ENCODE measurements at places on chromosomes 4 and X.

DNA sequence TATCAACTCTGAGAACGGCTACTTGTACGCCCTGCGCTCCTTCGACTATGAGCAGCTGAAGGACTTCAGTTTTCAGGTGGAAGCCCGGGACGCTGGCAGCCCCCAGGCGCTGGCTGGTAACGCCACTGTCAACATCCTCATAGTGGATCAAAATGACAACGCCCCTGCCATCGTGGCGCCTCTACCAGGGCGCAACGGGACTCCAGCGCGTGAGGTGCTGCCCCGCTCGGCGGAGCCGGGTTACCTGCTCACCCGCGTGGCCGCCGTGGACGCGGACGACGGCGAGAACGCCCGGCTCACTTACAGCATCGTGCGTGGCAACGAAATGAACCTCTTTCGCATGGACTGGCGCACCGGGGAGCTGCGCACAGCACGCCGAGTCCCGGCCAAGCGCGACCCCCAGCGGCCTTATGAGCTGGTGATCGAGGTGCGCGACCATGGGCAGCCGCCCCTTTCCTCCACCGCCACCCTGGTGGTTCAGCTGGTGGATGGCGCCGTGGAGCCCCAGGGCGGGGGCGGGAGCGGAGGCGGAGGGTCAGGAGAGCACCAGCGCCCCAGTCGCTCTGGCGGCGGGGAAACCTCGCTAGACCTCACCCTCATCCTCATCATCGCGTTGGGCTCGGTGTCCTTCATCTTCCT lies 2.7 kb downstream of the PCDH10 start:
- peak; percentile 90 for DNase-seq

- peak; percentile 40 for DNase-seq
Measured at GRCh38 chr4:2977211-2978088, 14.1 kb downstream of the GRK4 start.

DNA sequence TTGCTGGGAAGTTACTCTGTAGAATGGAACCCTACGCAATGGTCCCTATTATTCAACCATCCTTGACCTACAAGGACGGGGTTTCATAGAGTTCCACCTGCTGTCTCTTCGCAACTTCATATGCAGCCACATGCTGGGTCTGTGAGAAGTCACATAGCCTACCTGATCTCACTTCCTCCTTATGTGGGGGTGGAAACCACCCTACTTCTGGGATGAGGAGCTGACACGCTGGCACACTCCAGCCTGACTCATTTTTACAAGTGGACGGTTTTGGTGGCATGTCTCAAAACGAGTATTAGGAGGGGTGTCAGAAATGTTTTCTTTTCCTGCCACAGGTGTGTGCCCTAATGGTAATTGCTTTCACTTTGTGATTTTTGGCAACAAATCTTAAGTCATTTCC lies 36.8 kb upstream of the ARSD start:
- DNase-seq = no peak

- DNase-seq = no peak
Measured at GRCh38 chr4:66972087-66972486, 573.2 kb downstream of the CENPC start.

DNA sequence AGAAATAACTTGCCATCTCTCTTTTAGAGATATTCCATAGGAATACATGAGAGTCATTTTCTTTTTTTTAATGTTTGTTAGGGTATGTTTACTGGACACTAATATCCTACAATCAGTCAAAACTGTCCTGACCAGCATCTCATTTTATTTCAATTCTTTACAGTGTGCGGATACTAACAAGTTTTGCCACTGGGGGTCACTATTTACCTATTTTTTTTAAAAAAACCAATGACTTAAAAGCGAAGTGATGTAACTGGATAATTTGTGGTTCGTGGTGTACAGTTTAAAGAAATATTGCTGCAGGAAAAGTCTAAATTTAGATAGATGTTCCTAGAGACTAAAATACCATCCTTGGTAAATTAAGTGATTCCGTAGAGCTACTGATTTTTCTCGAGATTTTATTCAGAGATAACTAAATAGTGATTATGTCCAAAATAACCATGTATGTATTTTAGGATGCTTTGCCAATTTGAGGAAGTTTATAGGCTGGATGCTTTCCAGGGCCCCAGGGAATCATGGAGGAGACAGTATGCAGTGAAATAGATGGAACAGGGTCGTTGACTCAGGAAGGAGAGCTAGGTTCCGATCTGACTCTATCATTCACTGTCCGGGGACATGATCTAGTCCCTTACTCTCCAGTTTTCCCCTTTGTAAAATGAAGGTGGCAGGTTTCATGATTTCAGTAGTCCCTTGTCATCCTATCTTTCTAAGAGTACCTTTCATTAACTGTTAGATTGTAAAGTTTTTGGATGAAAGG lies 34.0 kb upstream of the GNPDA2 start:
- no peak for DNase-seq

GRCh38 chr4:98359646-98360045 lies 98.5 kb downstream of the RAP1GDS1 start:
- DNase-seq = no peak

- no peak for DNase-seq
Measured at GRCh38 chrX:24339911-24340310, 20.5 kb upstream of the SUPT20HL1 start.

DNA sequence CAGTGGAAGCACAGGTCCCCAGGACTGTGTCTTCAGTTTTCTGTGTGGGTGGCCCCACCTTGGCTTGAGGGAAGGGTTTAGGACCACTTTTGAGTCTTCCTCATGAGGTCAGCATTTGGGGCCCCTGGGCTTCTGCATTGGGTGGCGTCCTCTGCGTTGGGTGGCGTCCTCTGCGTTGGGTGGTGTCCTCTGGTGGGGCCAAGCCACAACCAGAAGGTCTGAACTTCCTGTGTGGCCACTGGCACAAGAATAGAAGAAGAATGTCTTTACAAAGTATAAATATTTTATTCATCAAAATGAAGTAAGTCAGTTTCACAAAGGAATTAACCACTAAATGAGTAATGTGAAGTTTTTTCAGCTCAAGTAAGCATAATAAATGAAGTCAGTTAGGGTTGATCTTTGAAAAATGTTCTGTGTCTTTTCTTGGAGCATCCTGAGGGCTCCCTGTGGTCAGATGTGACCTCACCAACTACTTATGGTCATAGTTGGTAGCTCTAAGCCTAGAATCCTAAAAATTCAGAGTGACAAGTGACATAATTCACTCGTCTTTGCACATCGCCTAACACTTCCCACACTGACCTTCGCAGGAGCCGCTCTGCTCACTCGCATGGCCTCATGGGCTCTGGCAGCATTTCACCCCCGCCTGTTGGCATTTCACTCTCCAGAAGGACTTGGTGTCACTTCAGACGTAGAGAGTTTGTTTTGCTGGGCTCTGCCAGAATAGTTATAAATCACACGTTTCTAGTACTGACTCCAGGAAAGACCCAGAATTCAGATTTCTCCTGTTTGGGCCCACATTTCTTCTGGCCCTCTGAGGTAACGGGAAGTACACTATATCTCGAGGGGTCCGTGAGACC lies 39.0 kb upstream of the HGFAC start:
- no peak for DNase-seq

GRCh38 chrX:154329294-154329693 lies 33.7 kb downstream of the TKTL1 start:
- no peak for DNase-seq

- DNase-seq = no peak
Measured at GRCh38 chrX:154840856-154841255, 6.4 kb upstream of the SMIM9 start.

DNA sequence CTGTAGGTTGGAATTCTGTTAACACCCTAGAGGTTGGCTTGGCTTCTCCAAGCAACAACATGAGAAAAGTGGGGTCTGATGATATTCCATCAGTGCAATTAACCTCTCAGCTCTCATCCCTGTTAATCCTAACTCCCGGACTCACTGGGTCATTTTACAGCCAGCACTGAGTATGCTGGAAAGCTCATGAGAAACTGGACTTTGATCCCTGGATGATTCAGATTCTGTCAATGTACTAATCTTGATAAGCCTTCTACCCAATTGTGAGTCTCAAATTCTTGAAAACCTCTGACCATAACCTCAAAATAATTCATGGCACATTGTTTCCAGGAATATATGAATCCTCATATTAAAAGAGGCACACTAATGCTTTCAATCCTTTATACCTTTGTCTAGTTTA lies 244.3 kb upstream of the DCAF8L1 start:
- no peak for DNase-seq

GRCh38 chr4:187268940-187269339 lies 545.3 kb upstream of the FAT1 start:
- no peak for DNase-seq

- peak; percentile 10 for DNase-seq
Measured at GRCh38 chr4:1502976-1503375, 96.7 kb upstream of the NKX1-1 start.

GRCh38 chr4:87179751-87180150 lies 40.7 kb downstream of the KLHL8 start:
- no peak for DNase-seq

DNA sequence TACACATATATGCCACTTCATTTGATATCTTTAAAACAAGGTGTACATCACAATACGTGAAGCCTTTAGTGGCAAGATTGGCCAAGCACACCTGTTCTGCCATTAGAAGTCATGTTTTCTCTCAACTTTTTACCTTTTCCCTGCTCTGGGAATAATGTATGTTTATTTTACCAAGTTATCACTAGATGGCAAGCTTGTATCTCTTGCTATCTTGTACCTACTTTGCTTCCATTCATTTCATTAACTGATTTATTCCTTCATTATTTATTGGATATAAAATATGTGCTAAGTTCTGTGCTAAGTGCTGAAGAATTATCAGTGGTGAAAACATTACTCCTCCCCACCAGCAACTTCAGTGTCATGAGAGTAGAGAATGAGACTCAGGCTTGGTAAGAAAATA lies 245.5 kb downstream of the ANK2 start:
- DNase-seq = no peak

DNA sequence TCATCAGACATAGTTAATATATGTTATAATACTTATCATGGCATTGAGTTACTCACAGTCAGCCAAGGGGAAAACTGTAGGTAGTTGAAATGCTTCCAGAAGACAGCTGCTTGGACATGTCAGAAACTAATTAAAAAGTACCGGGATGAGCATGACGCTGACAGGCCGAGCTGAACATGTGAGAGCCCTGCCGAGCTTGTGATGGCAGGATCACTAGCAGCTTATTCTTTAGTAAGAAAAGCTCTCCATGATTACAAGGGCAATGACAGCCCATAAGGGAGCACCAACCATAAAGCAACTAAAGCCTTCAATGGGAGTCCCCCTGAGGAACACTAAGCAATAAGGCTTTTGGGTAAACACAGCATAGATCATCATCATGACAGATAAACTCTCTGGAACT lies 435.6 kb downstream of the TLL1 start:
- DNase-seq = no peak

DNA sequence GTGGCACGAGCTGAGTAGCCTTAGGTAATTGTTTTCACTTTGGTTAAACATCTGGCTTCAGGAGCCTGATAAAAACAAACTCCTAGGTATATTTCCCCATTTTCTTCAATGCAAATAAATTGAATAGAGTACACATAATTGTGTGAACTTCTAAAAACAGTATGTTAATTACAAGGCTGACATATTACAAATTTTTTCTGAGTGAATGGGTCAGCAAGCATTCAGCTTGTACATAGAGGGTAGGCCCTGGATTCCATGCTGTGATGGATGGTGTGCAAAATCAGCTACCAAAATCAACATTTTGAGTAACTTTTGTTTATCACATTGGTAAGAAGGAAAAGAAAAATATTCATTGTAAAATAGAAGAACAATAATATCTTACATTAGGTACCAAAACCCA lies 12.2 kb downstream of the TNIP3 start:
- DNase-seq = no peak

DNA sequence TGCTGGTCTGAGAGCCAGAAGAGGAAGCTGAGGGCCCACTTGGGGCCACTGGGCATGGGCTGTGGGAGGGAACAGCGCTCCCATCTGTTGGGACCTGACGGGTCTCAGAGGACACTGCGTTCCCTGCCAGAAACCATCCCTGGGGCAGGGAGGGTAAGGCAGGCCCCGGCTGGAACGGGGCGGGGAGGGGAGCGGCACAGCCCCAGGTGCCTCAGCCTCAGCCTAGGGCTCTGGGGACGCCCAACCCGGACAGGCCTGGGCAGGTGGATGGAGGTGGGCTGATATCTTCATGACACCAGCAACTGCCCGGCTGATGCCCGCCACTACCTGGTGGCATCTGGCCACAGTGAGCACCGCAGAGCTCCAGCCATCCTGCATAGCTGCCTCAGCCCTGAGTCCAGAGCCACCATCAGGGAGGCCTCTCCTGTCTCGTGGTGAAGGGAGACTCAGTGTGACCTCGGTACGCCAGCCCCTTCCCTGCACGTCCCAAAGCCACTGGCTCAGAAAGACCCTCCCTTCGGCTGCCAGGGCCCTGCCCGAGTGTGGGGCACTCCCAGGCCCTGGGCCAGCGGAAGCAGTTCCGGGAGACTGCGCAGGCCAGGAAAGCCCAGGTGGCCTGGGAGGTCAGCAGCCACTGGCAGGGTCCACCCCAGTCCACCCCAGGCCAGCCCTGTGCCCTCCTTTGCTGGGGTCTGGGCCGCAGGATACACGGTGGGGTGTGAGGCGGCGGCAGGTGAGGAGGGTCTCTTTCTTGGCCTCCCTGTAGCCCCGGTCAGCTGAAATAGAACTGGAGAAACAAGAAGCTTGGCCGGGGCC lies 34.6 kb upstream of the FGFR3 start:
- no peak for DNase-seq

GRCh38 chrX:39161611-39162255 lies 360.5 kb downstream of the MID1IP1 start:
- DNase-seq = no peak

DNA sequence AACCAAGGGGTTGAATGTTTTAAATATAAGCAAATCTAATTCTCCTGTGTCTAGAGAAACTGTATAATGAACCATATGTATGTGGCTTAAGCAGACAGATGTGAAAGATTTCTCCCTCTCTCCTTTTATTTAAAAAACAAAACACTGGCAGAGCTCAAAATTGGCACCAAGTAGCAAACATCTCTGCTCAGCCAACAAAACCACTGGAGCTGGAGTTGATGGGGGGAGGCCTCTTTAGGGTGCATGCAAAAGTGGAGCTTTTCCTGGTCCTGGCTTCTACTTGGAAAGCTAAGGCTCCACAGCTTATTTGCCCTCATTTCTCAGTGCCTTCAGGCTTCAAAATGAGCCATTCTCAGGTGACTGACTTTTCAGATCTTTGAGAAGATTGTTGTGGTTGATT lies 95.6 kb downstream of the REPS2 start:
- DNase-seq = no peak

GRCh38 chr4:112859456-112860184 lies 189.8 kb upstream of the ANK2 start:
- peak; percentile 79 for DNase-seq

DNA sequence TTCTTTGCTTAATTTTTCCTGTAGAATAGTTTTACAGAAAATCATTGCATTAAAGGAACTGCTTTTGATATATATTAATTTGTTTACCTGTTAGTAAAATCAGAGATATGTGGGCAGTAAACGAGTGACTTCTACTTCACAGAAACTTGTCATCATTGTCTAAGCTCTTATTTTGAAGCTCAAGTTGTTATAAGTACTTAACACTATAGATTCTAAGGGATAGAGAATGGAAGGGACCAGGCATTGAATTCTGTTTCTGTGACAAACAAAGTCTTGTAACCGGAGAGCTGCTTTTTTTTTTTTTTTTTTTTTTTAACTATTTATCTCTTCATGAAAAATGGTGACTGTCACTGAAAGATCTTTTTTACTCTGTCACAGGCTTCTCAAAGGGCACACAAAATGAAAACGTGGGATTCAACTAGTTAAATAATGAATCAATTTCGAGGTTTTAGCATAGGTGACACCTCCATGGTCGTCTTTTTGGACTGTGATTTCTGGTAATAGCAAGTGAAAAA lies 14.4 kb downstream of the STK26 start:
- no peak for DNase-seq

Measured in BE2C (cell line).